ENCODE measurements at places on chromosomes 16 and 17.

DNA sequence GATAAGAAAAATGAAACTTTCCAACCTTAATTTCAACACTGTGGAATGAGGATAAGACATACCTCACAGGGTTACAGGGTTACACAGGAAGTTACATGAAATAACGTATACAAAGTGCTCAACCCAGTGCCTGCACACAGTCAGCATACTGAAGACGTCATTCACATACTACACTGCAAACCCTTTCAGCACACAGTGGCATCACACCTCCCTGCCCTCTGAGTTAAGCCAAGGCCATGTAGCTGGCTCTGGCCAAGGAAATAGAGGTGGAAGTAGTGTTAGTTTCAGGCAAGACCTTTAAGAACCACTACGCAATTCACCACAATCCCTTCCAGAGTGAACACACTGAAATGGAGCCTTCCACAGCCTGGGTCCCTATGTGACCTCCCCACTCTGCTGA is 46.6 kb upstream of the GSG1L start:
- DNase-seq = no peak

DNA sequence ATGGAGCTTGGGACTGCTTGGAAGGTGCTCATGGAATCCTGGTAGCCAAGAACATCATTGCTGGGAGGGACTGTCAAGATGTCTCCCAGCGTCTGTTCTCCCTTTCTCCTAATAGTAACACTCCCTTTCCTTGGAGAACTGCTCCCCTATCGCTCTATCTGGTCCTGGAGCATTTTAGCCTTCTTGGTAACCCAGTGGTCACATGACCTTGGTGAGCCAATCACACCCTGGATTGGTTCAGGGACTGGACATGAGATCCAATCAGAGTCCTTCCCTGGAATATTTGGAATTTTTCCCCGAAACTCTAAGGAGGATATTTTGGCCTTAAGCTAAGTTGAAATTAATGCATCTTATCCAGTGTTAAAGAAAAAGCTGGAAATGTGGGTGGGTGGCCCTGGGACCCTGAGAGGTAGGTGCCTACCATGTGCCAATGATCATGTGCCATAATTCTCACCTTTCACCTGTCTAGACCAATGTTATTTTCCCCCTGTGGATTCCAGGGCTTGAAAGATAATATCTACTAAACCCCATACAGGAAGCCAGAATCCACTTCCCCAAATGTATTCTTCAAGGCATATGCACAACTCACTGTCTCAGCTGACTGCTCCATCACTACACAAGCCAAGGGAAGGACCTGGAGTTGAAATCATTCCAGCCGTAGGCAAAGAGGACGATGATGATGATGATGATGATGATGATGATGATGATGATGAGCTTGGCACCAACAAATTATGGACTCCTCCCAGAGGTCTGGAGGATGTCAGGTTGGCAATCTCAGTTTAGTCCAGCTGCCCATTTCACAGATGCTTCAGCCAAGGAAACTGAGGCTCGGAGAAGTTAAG is 193.2 kb downstream of the RAB11FIP4 start:
- no peak for DNase-seq

DNA sequence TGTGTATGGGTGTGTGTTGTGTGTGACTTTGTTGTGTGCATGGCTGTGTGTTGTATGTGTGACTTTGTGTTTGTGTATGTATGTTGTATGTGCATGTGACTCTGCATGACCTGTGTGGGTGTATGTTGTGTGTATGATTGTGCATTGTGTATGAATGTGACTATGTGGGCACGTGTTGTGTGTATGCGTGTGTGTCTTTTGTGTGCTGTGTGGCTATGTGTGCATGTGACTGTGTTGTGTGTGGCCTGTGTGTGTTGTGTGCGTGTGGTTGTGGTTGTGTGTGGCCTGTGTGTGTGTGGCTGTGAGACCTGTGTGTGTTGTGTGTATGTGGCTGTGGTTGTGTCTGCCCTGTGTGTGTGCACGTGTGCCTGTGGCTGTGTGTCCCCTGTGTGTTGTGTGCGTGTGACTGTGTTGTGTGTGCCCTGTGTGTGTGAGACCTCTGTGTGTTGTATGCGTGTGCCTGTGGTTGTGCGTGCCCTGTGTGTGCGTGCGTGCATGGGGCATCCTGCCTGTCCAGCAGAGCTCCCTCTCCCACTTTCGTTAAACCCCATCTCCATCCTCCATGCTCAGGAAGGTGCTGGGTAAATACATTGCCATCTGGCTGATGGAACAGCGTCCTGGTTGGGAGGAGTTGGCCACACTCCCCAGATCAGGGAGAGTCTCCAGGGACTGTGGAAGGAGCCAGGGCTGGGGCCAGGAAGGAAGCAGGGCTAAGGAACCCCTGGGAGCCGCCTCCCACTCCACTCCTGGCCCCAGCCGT is 90.1 kb upstream of the GSE1 start:
- no peak for DNase-seq

DNA sequence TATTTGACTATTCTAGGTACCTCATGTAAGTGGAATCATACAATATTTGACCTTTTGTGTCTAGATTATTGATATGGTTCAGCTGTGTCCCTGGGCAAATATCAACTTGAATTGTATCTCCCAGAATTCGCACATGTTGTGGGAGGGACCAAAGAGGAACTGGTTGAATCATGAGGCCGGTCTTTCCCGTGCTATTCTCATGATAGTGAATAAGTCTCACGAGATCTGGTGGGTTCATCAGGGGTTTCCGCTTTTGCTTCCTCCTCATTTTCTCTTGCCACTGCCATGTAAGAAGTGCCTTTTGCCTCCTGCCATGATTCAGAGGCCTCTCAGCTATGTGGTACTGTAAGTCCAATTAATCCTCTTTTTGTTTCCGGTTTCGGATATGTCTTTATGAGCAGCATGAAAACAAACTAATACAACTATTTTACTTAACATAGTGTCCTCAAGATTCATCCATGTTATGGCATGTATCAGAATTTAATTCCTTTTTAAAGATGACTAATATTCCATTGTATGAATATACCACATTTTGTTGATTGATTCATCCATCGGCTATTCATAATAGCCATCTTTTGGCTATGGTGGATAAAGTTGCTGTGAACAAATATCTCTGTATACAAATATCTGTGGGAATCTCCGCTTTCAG is 129.1 kb downstream of the FTO start:
- no peak for DNase-seq

DNA sequence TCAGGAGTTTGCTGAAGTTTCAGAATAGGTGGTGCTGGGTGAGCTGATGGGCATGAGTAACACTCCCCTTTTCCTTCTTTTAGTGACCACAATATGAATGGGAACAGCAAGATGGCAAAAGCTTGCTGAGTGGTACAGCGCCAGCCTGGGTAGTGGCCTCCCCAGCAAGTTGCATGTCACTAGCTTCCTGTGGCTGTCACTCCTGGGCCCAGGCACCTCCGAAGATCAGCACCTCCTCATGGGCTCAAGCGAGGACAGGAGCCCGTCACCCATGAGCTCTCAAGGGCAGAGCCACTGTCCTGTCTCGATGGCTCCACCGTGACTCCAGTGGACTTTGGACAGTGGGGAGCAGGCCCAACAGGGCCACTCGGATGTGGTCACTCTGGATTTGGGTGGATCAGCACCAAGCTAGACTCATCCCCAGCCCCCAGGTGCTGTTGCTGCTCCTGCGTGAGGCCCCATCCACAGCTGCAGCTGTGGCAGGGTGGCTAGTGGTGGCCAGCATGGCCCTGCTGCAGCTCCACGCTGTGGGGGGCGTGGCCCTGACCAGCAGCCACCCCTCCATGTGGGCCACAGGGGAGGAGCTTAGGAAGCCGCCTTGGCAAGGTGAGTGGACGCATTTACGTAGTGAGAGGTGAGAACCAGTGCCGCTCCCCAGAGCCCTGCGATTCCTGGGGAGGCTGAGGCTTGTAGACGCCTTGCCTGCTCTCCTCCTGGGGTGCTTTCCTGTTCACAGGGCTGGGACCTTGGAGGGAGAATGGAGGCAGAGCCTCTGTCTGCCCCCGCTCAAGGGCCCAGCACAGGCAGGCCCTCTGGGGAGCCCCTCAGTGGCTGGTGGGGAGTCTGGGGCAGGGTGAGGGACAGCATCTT is 13.6 kb upstream of the DNASE1 start:
- DNase-seq = no peak

DNA sequence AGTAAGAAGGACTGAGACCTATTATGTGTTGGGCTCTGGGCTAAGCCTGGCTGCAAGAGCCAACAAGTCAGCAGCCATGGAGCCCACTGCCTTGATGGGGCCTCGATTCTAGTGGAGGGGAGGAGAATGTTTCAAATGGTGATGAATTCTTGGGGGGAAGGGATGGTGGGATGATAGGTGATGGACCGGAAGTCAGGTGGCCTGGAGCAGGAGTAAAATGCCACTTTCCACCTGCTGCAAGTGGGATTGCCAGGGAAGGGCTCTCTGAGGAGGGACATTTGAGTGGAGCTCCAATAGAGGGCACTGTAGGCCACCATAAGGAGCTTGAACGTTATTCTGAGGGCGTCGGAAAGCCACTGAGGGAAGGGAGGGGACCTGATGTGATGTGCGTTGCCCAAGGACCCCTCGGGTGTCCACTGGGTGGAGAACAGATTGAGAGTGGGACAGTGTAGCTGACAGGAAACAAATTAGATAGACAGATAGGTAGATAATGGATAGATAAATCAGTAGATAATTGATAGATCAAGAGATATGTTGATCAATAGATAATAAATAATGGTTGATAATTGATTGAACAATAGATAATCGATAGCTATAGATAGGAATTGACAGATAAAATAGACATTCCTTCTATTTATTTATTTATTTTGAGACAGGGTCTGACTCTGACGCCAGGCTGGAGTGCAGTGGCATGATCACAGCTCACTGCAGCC is 18.2 kb upstream of the NXPH3 start:
- DNase-seq = no peak

GRCh38 chr16:55471448-55472097 is 7.4 kb upstream of the MMP2 start:
- no peak for DNase-seq

GRCh38 chr16:11278681-11279628 is 2.2 kb downstream of the PRM1 start:
- DNase-seq = no peak

DNA sequence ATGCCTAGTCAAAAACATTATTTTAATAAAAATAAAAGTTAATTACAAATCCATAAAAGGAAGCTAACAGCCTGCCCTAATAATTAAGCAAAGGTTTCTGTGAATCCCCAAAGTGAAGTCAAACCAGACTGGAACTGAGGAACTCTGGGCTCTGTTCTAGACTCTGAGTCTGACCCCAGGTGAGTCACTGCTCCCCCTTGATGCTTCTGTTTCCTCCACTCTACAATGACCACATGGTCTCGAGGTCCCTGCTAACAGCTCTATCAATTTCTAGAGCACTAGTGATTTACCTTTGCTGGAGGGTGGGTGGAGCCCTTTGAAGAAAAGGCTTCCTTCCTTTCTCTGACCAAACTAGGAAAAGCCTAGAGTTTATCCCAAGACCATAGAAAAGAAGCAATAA is 32.4 kb downstream of the XPO6 start:
- no peak for DNase-seq

GRCh38 chr16:87636050-87636684 is 33.9 kb downstream of the JPH3 start:
- DNase-seq = peak; percentile 59

GRCh38 chr16:66286527-66286926 is 80.0 kb upstream of the CDH5 start:
- no peak for DNase-seq

GRCh38 chr16:1909561-1910231 is 8.5 kb downstream of the HS3ST6 start:
- DNase-seq = no peak

DNA sequence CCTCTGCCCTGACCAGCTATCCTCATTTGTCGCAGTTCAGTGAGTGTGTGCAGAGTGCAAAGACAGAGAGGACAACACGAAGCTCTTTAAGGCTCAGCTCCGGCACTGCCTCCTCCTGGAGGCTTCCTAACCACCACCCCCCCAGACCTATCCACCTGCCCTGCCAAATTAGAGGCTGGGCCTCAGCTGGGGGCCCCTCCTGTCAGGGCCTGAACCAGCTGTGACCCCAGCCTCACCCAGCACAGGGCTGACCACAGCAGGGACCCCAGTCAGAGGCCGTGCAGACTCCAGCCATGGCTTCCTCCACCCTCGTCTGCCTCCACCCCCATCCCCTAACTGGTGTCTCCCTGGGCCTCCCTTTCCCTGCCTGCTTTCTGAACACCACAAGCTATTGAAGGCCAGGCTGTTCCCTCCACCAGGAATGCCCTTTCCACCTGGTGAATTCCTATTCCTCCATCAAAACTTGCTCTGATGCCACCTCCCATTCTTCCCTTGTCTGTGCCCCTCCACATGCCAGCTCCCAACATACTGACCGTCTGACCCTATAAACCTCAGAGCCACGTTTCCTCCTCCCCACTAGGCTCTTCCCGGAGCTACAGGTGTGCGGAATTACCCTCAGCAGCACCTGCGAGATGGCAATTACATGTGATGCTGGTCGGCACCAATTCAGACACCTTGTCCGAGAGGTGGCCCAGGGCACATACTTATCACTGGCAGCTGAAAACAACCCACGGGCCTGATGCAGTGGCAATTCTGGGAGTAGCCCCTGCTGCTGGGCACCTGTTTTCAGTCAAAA is 8.8 kb downstream of the SREBF1 start:
- DNase-seq = no peak

DNA sequence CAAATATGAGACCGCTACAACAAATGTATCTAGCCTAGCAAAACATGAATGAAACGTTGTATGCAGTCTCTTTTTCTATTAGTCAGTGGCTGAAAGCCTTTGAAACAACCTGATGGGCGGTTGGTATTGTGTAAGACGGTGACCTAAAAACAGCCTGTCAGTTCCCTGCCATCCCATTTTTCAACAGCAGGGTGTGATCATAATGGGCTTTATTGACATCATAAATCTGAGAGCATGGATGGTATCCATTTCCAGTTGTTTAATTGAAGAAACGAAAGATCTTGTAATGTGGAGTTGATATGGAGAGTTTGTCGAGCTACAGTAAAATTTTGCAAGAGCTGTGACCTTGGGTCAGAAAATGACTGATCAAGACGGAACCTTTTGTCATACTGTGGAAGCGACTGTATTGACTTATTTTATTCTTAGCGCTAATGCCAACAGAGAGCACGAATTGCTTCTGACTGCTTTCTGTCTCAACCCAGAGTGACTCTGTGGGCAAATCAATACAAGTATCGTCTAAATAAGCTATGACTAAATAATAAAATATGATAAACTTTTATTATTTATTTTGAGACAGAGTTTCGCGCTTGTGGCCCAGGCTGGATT is 12.3 kb upstream of the MEIOB start:
- DNase-seq = no peak
